ENCODE measurements at places on chromosomes 7 and 10.

DNA sequence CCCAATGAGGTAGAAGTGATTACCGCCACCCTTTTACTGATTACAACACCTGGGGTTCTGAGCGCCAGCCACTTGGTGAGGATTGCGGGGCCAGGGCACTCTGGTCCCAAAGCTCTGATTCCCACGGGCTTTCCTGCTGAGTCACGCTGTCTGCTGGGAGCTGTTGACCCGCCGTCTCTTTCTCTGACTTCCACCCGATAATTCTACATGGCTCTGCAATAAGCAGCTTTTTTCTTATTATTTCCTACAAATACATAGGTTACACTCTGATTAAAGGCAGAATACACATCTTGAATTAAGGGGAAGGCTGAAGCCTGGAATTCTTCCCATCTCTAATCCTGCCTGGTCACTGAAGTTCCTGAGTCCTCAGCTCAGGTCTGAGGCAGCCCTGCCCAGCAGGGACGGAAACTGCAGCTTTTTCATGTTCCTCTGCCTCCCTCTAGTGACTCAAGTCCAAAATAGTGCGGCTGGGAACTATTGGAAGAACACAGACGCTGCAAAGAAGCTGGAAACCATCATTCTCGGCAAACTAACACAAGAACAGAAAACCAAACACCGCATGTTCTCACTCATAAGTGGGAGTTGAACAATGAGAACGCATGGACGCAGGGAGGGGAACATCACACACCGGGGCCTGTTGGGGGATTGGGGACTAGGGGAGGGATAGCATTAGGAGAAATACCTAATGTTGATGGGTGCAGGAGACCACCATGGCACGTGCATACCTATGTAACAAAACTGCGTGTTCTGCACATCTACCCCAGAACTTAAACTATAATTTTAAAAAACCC is 178.3 kb downstream of the PRKCQ start:
- DNase-seq, result peak; percentile 88

DNA sequence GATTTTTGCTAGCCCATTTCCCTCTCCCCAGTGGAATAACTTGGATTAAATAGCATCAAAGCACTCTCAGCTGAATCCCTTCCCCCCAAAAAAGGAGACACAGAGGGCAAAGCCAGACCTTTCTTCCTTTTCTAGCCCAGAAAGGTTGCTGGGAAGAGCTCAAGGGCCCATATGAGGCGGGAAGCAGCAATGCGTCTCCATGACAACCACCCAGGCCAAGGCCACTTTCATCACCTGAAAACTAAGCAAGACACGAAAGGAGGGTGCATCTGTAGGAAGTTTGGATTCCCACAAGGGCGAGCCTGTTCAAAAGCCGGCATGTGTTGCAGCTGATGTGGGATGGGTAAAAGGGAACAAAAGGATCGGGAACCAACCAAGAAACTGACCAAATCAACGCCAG is 229.1 kb downstream of the PLXNA4 start:
- DNase-seq, result no peak

- DNase-seq, result no peak
Measured at GRCh38 chr7:157754416-157754790, 417.6 kb downstream of the DNAJB6 start.

DNA sequence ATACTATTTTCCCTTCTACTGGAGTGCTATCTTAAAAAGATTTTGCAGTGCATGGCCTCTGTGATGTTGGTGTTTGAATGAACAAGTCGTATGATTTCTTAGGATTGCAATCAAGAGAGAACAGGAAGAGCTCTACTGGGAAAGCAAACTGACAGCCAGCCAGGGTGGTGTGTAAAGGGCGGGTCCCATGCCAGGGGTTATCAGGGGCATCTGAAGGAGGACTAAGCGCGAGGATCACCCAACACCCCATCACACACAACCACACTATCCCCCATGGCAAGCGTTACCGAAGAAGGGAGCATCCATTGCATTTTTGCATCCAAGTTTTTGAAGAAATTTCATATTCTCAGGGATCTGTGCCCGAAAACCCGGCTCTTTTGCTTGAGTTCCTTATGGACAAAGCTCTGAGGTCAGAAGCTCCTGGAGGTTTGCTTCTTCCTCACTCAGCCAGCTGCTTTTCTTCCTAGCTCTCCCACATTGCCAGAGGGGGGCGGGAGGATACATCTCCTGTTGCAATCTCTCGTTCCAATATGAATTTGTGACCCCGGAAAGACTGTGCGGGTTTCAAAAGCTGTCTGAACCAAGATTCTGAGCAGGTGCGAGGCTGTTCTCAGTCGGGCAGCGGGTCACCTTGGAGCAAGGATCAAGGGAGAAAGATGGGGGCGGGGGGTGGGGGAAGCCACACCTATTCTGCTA is 5.2 kb downstream of the NEUROD6 start:
- DNase-seq, result no peak

- peak; percentile 81 for DNase-seq
Measured at GRCh38 chr10:98460837-98461499, 14.2 kb upstream of the HPS1 start.

DNA sequence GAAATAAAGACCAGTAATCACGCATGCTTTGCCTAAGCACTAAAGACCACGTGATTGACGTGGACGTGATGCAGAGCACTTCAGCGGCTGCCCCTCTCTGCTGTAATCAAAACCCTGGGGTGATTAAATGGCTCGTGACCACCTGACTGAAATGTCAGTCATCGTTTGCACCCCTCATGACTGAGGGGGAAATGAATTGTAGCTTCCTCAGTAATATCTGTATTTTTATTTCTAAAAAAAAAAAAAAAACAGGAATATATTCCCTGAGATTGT is 148.1 kb upstream of the RSU1 start:
- DNase-seq, result no peak

DNA sequence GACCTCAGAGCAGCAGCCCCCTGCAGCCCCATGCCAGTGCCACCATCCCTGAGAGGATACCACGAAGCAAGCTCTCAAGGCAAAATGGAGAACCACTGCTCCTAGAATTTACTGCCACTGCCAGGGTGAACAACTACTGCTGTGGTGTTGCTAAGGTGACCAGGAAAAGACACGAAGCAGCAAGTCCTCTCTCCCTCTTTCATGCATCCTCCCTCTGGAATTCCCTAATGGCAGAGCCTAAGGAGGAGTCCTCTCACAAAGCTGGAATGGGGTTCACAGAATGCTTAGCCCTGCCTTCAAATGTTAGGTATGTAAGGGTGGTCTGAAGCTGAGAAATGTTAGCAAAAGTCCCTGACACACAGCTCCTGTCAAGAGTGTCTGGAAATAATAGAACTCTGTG is 35.8 kb upstream of the NPSR1 start:
- no peak for DNase-seq

GRCh38 chr10:95287281-95287680 is 3.5 kb downstream of the PDLIM1 start:
- DNase-seq, result no peak

DNA sequence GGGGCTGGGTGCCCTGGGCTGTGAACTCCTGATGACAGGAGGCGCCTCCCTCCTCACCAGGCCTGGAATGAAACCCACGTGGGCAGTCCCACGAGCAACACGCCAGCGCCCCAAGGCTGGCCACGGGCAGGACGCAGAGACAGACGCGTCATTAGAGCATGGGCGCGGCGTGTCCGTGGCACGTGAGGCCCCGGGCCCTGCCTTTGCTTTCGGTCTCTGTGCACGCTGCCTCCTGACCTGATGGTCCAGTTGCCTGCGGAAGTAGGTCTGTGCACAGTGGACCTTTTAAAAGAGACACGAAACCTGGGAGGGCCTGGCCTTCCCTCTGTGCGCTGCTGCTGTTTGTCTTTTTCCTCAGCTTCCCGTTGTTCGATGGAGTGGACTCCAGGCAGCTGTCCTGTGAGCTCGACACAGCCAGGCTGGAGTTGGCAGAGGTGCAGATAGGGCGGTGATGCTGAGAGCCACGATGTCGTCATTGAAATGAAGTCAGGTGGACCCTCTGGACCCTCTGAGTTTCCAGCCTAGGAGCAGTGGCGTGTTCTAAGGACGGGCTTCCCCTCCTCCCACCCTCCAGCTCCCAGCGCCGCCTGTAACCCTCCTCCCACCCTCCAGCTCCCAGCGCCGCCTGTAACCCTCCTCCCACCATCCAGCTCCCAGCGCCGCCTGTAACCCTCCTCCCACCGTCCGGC is 40.1 kb upstream of the CFAP46 start:
- no peak for DNase-seq

GRCh38 chr7:31720366-31720765 is 33.4 kb downstream of the PPP1R17 start:
- no peak for DNase-seq

DNA sequence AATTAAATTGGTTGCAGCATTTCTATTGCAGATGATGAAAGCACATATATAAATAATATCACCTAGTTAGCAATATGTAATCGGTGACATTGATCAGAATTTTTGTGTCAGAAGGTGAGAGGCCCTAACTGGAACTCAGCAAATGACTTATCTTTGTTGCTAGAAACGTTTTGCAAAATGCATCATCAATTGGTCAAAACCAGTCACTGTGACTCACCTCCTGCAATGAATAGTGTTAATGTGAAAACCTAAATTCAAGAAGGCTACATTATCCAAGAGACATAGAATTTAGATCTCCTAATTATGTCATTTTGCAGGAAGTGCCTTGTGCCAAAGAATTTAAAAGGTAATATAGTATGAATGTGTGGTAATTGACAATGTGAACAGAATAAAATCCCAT is 9.8 kb upstream of the PNLIPRP3 start:
- no peak for DNase-seq

- DNase-seq, result no peak
Measured at GRCh38 chr7:105006367-105007136, 7.5 kb upstream of the KMT2E start.

DNA sequence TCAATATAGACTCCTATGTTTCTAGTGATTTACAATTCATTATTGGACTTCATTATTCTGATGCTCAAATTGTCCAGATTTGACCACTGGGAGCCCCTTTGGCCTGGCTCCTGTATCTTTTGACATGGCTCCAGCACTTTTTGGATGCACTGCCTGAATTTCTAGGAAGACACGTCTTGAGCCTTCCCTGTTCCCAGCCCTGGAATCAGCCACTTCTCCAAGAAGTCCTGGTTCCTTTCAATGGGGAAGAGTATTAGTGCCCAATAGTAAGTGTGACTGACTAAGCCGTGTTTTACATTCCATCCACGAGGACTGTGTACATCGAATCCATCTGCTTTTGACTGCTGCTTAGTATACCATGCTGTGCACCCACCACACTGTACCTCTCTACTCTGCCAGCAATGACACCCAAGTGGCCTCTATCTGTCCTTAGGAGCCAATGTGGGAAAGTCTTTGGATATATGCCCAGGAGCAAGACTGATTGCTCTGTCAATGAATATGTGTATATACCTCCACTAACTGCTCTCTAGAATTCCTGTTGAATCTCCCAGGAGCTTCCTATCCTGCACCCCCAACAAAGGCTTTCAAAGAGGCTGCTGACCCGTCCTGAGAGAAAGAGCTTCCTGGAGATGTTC is 23.2 kb upstream of the NPFFR1 start:
- no peak for DNase-seq

DNA sequence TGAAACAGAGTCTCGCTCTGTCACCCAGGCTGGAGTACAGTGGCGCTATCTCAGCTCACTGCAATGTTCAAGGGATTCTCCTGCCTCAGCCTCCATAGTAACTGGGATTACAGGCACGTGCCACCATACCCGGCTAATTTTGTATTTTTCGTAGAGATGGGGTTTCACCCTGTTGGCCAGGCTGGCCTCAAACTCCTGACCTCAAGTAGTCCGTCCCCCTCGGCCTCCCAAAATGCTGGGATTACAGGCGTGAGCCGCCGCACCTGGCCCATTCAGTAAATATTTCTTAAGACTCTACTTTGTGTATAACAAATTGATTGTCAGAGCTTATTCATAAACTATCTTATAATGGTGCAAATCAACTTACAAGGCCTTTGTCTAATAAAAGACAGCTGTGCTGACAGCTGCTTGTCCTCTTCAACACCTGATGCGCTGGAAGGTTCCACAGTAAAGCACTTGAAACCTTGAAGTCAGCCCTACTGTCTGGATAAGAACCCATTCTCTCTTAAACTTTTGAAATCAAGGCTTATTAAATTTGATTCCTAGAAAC is 14.7 kb downstream of the ECHDC3 start:
- DNase-seq, result no peak

GRCh38 chr7:10412422-10413019 is 561.2 kb upstream of the PHF14 start:
- DNase-seq, result peak; percentile 62

DNA sequence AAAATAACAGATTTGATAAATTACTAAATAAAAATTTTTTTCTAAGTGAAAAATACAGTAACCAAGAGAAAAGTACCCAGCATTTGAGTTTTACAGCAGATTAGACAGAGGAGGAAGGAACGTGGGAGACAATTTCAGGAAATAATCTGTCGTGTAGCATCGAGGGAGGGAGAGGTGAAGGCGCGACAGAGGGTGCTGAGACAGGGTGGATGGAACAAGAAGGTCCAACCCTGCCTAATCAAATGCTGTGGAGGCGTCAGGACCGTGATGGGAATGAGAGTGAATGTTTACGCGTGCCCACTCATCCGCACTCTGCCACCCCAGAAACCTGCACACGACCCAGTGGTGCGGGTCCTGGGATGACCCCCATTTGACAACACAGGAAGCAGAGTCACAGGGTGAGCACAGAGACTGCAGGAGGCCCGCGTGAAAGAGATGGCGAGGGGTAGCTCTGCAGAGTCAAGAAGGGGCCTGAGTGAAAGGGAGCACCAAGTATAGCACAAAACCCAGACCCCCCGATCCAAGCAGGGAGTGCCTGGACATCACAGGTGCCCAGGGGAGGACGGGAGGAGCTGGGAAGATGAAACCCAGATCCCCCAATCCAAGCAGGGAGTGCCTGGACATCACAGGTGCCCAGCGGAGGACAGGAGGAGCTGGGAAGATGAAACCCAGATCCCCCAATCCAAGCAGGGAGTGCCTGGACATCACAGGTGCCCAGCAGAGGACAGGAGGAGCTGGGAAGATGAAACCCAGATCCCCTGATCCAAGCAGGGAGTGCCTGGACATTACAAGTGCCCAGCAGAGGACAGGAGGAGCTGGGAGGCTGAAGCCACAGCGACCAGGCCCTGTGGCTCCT is 558.9 kb downstream of the DNAJB6 start:
- no peak for DNase-seq

GRCh38 chr7:33346055-33346454 is 216.7 kb downstream of the BBS9 start:
- no peak for DNase-seq

GRCh38 chr10:45673074-45673648 is 589 bp upstream of the ZFAND4 start:
- no peak for DNase-seq

DNA sequence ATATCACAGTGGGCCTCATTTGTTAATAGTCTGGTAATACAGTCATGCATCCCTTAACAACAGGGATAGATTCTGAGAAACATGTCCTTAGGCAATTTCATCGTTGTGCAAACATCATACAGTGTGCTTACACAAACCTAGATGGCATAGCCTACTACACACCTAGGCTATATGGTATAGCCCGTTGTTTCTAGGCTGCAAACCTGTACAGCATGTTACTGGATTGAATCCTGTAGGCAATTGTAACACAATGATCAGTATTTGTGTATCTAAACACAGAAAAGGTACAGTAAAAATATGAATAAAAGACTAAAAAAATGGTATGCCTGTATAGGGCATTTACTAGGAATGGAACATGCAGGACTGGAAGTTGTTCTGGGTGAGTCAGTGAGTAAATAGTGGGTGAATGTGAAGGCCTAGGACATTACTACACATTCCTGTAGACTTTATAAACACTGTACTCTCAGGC is 12.0 kb upstream of the RHOBTB1 start:
- peak; percentile 65 for DNase-seq

- no peak for DNase-seq
Measured at GRCh38 chr7:20095436-20095835, 121.7 kb downstream of the MACC1 start.
